ENCODE measurements at places on chromosomes 2 and 18.
A peak's percentile ranks its signal among the peaks of the same experiment; 100 is the strongest.

- no peak for DNase-seq
These were observed 125.8 kb downstream of the MEIS1 start for GRCh38 chr2:66560683-66561082.

- DNase-seq = no peak
These were observed 499.5 kb upstream of the CHAC2 start for GRCh38 chr2:53268086-53268485.

DNA sequence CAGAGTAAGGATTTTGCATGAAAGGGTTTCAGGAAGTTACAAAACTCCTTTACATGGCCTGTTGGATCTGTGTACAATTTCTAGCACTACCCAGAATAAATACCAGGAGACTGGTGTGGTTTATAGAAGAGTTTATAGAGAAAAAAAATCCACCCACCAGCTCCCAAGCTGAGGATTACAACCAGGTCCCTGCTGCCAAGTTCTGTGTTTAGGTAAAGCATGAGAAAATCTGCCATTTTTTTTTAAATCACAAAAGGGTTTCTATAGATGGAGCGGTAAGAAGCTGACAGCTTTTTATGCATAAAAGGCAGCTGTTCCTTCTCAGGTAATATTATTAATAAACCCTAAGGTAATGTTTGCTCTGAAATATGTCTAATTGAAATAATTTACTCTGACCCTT lies 545.4 kb upstream of the ZEB2 start:
- no peak for DNase-seq

DNA sequence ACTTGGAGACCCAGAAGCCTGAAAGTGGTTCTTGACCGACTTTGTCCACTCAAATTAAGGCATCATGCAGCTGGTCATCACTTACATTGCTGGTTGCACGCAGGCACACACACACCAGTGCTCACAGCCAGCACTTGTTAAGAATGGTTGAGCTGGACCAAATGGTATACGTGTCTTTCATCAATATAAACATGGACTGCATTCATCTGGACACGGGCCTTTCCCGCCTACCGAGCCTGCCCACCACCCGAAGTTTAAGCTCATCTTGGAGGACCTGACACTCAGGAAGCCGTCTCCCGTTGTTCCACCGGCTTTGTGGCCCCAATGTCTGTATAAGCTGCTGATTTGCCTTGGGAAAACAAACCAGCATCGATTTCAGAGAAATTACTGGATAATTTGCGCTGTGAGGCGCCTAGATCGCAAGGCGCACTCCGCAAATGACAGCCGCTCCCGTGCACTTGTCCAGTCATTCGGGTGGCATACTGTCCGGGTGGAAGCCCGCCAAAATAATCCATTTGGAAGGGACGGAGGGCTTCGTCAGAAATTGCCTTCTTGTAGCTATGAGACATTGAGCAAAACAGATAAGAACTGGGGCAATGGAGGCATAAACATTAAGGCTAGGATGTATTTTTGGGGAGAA lies 40.1 kb upstream of the AKAIN1 start:
- no peak for DNase-seq

- no peak for DNase-seq
These were observed 10.1 kb upstream of the CD226 start for GRCh38 chr18:69957747-69958146.

DNA sequence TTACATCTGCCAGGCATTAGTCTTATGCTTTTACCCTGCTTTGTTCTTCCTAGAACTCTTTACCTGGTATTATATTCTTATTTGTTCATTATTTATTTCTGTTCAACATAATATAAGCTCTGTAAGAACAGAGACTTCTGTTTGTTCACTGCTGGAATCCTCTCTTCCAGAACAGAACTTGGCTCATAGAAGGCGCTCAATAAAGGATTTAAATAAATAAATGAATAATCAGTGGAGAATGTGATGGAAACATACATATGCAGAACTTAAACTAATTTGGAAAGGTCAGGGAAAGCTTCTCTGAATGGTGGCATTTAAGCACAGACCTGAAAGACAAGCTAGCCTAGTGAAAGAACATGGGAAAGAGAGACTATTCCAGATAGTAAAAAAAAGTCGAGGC lies 24.3 kb downstream of the NCKAP1 start:
- no peak for DNase-seq

DNA sequence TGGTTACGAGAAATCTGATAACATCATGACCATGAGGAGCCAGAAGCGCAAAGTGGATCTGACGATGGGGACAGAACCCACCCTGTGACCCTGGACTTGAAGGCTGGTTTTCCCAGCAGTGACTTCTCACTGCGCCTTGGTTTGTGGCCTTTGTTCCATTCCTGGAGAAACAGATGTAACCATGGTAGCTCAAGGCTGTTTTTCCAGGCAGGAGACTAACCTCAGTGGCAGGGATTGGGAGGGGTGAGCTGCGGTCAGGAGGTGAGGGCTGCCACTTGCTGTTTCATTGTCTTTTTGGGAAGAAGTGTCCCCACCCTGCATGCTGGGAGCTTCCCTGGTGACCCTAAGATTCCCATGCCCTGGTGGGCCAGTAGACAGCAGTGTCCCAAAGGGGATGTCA lies 116.4 kb upstream of the SMAD2 start:
- no peak for DNase-seq

GRCh38 chr18:49021433-49022129 lies 70.8 kb upstream of the SMAD7 start:
- peak; percentile 58 for DNase-seq
